ENCODE measurements at places on chromosomes 3 and 15. TPM values are rescaled to one million over a fixed set of nuclear protein-coding genes. Genes with fewer than 3 reads are reported as not detected.

The ANKRD34C gene
- total RNA-seq = not detected

The TXNRD3 gene
- total RNA-seq = 9.8 TPM

The CPOX gene
- 22.1 TPM for total RNA-seq

The DUOXA2 gene
- total RNA-seq = not detected

The SEC61A1 gene
- 293 TPM for total RNA-seq

The RNF7 gene
- 33.0 TPM for total RNA-seq

The ASB7 gene
- 12.3 TPM for total RNA-seq

The BSN gene
- 0.06 TPM for total RNA-seq

The SIDT1 gene
- total RNA-seq = not detected

The TMIE gene
- total RNA-seq = 0.06 TPM

The FBLN2 gene
- 547 TPM for total RNA-seq

The SEMA6D gene
- 8.1 TPM for total RNA-seq

The UNC13C gene
- total RNA-seq = not detected

The STAB1 gene
- 6.5 TPM for total RNA-seq

The GOLGA6L4 gene
- total RNA-seq = 1.4 TPM

The ZNF609 gene
- 11.4 TPM for total RNA-seq

The ANKRD63 gene
- not detected for total RNA-seq

The CCR3 gene
- total RNA-seq = not detected

The ZNF385D gene
- 2.0 TPM for total RNA-seq

The LRCH3 gene
- total RNA-seq = 50.7 TPM

The PLS1 gene
- total RNA-seq = 0.66 TPM

The CCR9 gene
- not detected for total RNA-seq

The SOX14 gene
- not detected for total RNA-seq

The STT3B gene
- total RNA-seq = 154 TPM

The GRIP2 gene
- not detected for total RNA-seq

The SENP8 gene
- total RNA-seq = 2.6 TPM

The NPAP1 gene
- not detected for total RNA-seq

The THRB gene
- total RNA-seq = 4.5 TPM

The DNAJA4 gene
- total RNA-seq = 2.1 TPM

The ERC2 gene
- 0.53 TPM for total RNA-seq

The GOLGA8T gene
- 0.26 TPM for total RNA-seq
